Urinary bladder (tissue), 4 donors: ENCODE measurements at places on chromosomes 13 and 19.

DNA sequence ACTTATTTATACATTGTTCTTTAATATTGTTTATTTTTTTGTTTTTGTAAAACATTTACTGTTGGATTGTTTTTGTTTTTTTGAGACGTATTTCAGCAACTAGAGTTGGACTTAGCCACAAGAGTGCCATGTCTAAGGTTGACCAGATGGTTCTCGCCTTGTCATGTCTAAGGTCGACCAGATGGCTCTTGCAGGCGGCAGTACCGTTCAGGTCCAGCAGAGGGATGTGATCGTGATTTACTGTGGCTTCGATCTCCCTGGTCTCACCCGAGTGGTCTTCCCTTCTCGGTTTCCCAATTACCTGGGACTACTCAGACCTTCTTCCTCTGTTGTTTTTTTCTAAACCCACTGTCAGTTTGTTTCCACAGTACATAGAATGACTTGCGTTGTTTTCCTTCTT, 1438.6 kb downstream of the UQCRFS1 start:
- DNase-seq: no peak

DNA sequence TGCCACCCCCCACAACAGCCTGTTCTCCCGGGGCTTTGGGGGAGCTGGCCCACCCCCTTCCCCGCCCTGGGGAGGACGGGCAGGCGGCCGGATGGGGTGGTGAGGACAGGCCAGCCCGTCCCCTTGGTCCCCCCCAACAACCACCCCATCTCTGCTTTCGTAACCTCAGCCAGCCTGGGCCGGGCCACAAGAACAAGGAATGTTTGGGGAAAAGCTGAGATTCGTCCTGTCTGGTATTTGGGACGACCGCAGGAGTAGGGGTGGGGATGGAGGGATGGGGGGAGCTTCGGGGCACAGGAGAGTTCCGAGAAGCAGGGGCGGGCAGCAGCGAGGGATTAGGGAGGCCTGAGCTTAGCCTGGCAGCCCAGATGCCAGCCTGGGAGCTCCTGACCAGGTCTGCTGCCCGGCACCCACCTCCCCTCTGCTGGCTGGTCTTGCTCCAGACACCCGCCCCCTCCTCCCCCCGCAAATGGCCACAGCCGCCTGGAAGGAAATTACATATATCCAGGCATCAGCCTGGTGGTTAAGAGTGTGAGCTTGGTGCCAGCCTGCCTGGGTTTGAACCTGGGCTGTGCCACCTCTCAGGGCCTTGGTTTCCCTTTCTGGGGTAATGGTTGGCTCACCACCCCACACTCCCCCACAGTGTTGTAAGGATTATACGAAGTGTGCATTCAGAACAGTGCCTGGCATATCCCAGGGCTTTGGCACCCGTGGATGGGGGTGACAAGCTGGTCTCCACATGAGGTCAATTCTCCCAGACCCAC, at the start of gene PODNL1:
Gene PODNL1 (minus strand): TSS at position 117 of the 764 bp plus-strand sequence. CDS start 236 bp downstream, outside the sequence.
- no peak for DNase-seq

DNA sequence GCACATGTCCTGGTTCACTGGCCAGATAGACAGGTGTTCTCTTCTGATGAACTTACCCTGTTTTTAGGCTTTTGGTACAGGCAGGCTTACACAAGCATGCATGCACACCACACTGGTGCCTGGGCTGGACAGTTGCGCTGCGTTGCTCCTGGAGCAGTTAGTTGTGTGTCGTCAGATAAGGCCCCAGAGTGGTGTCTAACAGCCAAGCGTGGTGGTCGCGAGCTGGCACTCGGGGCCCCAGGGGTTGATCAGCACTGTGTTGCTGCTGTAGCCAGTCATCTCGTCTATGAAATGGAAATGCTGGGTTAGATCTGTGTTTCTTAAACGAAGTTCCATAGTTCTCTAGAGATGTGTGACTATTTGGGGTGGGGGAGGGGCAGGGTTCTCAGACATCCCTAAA, 24.6 kb upstream of the TEX29 start:
- DNase-seq: no peak

- no peak for DNase-seq
These were observed 215.1 kb upstream of the SPRY2 start for GRCh38 chr13:80555796-80556678.

DNA sequence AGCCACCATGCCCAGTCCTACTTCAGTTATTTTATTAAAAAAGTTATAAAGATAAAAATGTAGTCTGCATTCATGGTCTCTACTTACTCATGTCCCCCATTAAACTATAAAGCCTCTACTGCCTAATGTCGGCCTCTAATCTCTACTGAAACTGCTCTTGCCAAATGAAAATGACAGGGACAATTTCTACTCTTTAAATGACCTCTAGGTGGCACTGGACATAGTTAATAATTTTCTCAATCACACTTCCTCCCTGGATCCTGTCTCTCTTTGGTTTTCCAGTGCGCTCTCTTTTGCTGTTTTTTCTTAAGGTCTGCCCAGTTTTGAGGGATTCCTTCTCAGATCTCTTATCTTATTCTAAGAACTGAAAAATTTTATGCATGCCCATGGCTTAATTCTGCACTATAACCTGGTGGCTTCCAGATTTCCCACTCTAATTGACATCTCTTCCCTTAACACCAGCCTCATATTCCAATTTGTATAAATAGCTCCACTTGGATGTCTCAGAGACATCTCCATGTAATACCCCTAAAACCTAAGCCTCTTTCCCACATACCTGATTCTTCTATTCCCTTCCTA, 54.3 kb downstream of the MTMR6 start:
- no peak for DNase-seq

- DNase-seq: no peak
These were observed 137.8 kb upstream of the GJB6 start for GRCh38 chr13:20369886-20370361.
